ENCODE measurements at places on chromosomes 1 and 21.

GRCh38 chr1:94716965-94717364, 103.2 kb upstream of the SLC44A3 start:
- peak; percentile 61 for DNase-seq

DNA sequence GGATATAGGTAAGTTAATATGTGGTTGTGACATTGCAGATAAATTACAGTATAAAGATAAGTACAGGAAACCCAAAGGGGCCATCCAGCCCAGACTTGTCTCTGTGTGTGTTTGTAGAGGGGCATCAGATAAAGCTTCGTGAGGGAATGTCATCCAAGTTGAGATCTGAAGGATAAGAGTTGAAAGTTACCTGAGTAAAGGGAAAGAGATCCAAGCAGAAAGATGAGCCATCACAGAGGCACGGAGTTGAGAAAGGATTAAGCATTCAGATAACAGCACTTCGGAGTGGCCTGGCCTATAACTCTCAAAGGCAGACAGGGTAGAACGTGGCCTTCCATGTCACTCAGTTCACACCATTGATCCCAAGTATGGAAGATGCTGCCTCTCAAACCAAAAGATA, 749.1 kb downstream of the ADGRL2 start:
- no peak for DNase-seq

GRCh38 chr1:232474826-232475225, 155.1 kb downstream of the SIPA1L2 start:
- no peak for DNase-seq

GRCh38 chr1:6423321-6423999, 1.1 kb upstream of the ESPN start:
- no peak for DNase-seq

- DNase-seq = no peak
Observed at GRCh38 chr1:116909512-116910378, at the start of gene PTGFRN. Gene PTGFRN, plus strand, starts transcription at chr1:116909916. Its CDS starts 288 bp downstream, at chr1:116910204.

DNA sequence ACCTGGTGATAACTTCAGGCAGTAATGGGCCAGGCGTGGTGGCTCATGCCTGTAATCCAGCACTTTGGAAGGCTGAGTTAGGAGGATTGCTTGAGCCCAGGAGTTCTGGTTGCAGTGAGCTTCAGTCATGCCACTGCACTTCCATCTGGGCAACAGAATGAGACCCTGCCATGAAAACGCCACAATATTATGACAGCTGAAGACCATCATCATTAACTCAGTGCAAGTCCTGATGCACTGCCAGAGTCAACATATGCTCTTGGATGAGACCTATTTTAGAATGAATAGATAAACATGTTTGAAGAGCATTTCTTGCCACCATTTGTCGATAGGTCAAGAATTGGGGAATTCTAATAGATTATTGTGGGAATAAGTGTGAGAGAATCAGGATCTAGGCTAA, 26.4 kb downstream of the HENMT1 start:
- DNase-seq = no peak

DNA sequence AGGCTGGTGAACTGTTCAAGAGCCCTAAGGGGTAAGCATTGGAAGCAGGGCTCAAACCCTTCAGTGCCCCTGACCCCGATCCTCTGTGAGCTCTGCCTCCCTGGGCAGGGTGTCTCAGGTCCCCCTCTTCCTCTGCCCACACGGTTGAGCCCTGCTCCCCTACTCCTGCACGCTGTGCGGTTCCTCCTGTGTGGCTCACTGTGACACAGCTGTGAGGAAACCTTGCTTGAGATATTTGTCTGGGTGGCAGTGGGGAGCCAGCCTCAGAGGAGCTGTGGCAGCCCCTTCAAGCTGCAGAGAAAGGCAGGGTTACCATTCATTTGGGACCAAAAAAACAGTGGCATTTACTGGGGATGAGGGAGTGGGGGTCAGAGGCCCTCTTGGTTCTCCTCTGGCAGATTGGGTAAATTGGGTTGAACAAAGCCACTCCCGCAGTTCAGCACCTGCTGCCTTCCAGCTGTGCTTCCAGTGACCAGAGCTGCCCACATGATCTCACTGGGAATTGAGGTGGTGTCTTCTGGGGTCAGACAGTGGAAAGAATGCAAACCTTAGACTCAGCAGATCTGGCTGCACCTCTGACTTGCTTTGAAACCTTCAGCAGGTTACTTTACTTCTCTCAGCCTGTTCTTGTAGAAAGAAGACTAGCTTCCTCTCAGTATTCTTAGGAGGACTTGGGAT, 60.6 kb upstream of the CD1D start:
- no peak for DNase-seq

DNA sequence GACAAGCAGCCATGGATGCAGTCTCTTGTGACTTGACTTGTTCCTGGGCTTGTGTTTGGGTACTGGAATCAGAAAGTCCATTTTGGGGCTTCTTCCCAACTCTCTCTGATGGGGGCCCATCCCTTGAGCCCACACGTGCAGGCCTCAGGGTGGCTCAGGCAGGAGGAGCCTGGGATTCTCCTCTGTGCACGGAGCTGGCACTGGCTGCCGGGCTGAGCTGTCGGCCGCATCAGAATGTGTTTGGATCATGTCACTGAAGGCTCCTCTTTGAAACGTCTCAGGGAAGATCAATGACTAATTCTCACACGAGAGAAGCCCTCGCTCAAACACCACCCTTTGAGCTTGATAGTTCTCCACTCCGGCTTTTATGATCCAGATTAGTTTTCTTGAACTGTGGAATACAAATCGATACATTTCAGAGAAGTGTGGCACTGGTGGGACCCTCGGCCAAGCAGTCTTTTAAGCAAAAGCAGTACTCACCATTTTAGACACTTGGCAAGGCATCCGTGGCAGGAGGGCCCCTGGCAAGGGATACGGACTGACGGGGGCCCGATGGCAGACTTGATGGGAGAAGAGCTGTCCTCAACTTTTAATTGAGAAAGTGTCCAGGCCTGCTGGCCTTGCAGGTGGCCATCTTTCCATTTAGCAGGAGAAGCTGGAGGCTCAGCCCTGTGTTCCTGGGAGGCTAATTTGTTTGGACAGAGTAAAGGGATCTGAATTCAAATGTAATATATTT, 220.7 kb upstream of the C1orf174 start:
- DNase-seq = no peak

GRCh38 chr1:247646867-247647266, 32.7 kb downstream of the OR13G1 start:
- DNase-seq = no peak

DNA sequence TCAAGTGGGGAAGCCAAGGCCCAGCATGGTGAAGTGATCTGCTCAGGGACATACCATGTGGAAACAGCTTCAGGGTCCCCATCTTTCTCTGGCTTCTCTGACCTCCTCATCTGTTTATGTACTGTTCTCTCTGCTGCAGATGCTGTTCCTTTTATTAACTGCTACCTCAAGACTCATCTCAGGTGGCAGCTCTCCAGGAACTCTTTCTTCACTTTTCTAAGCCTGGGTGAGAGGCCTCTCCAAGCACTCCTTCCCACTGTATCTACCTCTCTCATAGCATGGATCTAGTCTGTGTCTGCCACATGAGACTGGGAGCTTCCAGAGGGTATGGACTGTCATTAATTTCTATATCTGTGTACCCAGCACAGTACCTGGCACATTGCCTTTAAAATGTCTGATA, 73.4 kb upstream of the PPM1J start:
- DNase-seq = no peak

- no peak for DNase-seq
Observed at GRCh38 chr1:198772626-198773025, 133.8 kb downstream of the PTPRC start.

- no peak for DNase-seq
Observed at GRCh38 chr1:213186168-213186567, 135.1 kb downstream of the RPS6KC1 start.

GRCh38 chr1:82499022-82499421, 698.3 kb downstream of the ADGRL2 start:
- no peak for DNase-seq

GRCh38 chr1:100528871-100529270, 9.1 kb upstream of the GPR88 start:
- no peak for DNase-seq

DNA sequence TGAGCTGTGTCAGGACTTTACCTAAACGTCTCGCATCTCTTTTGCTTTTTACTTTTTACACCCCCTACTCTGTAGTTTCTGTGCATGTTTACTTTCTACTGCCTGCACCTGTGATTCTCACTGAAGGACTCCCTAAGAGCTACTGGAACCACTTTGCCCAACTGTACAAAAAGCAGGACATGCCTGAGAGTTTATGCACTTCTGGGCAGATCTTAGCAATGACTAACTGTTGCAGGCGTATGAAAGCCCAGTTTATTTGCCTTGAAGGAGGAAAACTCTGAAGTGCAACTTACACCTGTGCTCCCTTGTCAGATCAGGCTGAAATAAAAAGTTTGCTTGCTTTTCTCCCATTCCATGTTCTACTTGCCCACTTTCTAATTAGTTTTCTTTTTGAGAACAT, 467.0 kb upstream of the USP24 start:
- no peak for DNase-seq

GRCh38 chr1:24189528-24189927, 2.4 kb upstream of the IFNLR1 start:
- DNase-seq = no peak

DNA sequence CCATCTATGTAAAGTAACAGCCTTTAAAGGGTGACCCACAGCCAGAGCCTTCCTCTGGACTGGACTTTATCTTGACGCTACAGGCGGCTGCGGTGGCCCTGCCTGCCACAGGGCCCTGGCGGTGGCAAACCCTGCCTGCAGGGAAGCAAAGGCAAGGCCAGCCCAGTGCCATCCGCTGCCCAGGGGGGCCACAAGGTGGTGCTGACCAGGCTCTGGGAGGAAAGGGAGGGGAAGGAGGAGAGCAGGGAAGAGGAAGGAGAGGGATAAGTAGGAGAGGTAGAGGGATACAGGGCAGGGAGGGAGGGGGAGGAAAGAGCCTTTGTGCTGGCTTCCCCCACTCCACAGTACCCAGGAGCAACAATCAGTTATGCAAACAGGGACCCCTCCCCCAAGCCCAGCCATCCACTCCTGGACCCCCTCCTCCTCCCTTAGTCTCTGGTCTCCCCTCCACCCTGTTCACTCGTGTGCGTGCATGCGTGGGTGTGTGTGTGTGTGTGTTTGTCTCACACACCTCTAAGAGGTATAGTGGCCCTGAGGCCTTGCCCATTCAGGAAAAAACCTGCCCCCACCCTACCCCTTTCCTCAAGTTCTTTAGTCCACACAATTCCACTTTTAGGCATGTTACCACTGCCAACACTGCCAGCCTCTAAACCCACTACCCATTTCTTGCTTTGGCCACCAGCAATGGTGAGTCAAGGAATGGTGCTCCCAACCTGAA, 30.3 kb downstream of the SSBP3 start:
- no peak for DNase-seq

- no peak for DNase-seq
Observed at GRCh38 chr1:93596329-93597089, 85.1 kb downstream of the BCAR3 start.

DNA sequence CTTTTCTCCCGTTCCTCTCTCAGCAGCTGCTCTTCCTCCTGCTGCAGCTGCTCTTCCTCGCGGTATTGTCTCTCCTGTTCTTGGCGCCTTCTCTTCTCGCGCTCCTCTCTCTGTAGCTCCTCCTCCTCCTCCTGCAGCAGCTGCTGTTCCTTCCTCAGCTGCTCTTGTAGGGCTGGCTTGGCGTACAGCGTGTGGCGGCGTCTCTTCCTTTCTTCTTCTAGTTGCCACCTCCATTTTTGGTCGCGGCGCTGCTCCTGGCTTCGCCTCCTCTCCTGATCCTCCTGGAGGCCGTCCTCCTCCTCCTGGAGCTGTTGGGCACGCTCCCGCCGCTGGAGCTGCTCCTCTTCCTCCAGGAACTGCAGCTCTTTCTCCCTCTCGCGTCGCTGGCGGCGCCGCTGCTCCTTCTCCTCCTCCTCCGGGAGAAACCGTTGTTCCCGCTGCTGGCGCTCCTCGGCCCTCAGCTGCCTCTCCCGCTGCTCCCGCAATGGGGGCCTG, 4.8 kb downstream of the TCHH start:
- no peak for DNase-seq

GRCh38 chr1:9037476-9038337, 11.5 kb upstream of the SLC2A7 start:
- no peak for DNase-seq

DNA sequence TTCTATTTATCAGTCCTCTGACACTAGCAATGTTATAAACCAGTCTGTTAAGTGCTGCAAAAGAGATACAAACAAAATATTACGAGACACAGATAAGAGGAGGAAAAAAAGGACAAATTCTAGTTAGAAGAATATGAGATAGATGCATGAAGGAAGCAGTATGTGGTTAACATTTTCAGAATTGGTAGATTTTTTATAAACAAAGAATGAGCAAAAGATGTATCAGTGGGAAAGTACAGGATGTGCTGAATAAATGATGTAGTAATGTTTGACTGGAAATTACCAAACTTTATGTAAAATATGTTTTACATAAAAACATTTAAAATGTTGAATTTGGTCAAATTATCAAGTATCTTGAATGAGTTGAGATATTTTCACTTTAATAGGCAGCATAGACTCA, 574.2 kb downstream of the NUF2 start:
- DNase-seq = no peak

DNA sequence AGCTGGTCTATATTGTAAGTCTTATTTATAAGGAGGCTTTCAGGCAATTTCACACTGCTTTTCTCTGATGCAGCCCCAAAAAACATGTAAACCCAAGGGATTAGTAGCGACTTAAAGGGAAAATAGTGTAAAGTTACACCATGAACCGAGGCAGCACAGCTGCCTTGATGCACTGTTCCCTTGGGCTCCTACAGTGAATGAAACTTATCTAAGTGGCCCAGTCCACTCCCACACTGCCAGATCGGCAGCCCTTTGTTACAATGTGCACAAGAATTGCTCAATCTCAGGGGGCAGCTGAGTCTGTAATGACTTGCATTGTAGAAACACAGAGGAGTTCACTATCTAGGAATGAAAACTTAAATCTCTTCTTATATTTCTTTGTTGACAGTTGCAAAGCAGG, 120.8 kb upstream of the ADGRL2 start:
- no peak for DNase-seq

All from GF-D8 (cell line).